Activated CD4-positive, alpha-beta T cell treated with anti-CD3 and anti-CD28 coated beads for 4 hours (primary cell): ENCODE measurements at places on chromosomes 2 and 18.

DNA sequence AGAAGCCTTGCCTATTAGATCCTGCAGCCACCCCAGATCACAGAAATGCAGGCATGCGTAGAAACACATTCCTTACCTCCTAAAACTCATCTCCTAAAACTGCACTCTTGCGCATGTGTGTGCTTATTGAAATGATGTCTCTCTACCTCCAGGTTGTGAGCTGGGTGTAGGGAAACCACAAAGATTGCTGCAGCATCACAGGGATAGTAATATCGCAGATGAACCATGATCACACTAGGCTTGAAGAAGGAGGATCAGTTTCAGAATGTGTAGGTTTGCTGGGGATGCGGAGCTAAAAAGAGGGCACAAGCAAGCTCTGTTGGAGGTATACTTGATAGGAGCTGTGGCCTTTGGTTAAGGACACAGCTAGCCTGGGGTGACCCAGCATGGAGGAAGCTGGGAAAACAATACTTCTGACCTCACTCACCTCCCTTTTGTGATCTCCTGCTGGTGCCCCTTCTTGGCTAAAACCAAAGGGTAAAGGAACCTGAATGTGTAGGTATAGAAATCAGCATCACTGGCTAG, 118.8 kb downstream of the SETBP1 start:
- no peak for DNase-seq

DNA sequence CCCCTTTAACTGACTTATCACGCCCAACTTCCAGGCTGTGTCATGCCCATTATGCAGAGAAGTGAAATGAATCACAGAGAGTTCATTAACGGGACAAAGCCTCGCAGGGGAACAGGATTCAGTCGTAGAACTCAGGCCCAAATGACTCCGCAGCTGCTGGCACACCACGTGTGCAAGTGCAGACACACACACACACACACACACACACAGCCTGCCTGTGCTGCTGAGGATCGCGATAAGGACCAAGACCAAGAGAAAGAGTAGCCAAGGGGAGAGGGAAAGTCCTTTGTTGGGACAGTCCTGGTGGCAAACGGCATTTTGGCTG, 90.0 kb upstream of the TAF1B start:
- peak; percentile 53 for DNase-seq

DNA sequence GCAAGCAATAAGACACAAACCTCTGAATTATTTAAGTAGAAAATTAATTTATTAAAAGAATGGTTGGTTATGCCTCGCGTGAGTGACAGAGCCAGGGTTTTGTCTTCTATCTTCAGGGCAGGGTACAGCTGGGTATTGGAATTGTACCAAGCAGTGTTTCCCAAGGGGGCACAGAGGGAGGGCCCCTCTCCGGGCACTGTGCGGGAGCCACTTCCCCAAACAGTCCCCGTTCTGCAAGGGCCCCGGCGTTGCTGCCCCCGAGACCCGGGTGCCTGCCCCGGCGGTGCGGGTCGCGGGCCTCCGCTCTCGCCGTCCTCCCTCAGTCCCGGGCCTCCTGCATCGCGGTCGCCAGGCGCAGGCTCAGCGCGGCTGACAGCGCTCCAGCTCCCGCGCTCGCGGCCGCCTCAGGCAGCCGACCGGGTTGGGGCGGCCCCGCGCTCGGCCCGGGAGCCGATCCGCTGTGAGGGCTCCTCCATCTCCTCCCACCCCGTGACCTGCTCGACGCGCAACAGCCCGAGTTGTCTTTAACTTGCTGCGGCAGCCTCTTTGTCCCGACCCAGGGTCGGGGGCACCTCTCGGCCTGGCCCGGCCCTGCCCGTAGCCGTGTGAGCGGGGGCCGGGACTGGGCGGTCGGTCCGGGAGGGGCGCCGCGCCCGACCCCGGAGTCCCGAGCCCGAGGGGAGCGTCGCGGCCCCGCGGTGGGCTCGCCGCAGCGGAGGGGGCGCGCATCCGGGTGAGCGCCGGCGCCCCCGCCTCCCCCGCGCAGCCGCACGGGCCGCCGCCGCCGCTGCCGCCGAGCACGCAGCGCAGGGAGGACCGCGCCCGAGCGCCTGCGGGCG, 620 bp upstream of the GALNT1 start:
- DNase-seq = peak; percentile 44

GRCh38 chr18:44424645-44425035, 256.0 kb upstream of the SETBP1 start:
- no peak for DNase-seq

GRCh38 chr2:72669121-72669520, 156.7 kb downstream of the EXOC6B start:
- DNase-seq = no peak

- no peak for DNase-seq
These were observed 388.1 kb upstream of the ACVR2A start for GRCh38 chr2:147456779-147457178.

GRCh38 chr18:76678248-76678647, 144.1 kb upstream of the ZNF236 start:
- DNase-seq = no peak

GRCh38 chr18:6732952-6733351, 3.4 kb downstream of the ARHGAP28 start:
- DNase-seq = no peak

GRCh38 chr2:7479603-7480002, 562.4 kb downstream of the RNF144A start:
- DNase-seq = no peak
